ENCODE measurements at places on chromosomes 7 and 10. TPM values are rescaled to one million over a fixed set of nuclear protein-coding genes. Genes with fewer than 3 reads are reported as not detected.

DNA sequence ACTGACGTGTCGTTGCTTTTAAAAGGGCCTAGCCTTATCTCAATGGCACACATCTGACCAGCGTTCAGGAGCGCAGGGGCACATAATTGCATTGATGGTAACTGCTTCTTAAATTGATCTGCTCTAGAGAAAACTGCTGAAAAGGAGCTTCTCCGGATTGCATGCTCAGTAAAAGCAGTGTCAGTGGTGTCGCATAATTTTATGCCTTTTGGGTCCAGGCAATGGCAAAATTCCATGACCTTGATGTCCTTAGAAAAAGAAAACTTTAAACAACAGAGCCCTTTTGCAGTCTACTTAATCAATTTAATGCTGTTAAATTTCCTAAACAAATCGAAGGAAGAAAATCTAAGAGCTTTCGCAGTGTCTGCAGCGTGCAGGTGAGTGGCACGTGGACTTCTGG is 75.7 kb downstream of the PTPRE start:
- no peak overlapping the region for H3K27ac ChIP-seq
- H3K4me1 ChIP-seq = peaks cover 17% of the 10 kb centered on the region
- peaks cover 4% of the 10 kb centered on the region for H3K27me3 ChIP-seq
- no peaks in the 10 kb centered on the region for H3K36me3 ChIP-seq
- ATAC-seq = no peak

GRID2IP gene
- not detected for total RNA-seq

FAM237B gene
- not detected for total RNA-seq

OR2A1 gene
- total RNA-seq = not detected

CPED1 gene
- total RNA-seq = 62.1 TPM

WNT2 gene
- total RNA-seq = 1.3 TPM

TCAF2 gene
- total RNA-seq = 3.2 TPM

SYNPO2L gene
- total RNA-seq = not detected

RPEL1 gene
- not detected for total RNA-seq

DNA sequence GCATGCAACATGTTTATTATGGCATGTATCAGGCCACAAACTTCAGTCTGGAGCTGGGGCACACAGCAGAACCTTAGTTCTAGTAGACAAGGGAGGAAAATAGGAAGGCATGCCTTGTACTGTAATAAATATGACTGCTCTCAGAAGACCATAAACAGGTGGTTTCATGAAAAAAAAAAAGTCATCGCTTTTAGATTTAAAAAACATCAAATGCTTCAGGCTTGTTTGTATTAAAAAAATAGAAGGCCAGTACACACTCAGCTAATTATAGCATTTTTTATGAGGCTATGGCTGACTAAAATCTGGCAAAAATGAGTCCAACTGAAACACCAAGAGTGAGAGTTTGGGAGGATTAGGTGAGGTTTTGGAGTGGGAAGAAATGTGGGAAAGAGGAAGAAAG is 204.1 kb downstream of the JAZF1 start:
- H3K4me3 ChIP-seq = no peak overlapping the region
- no peaks in the 10 kb centered on the region for H3K27me3 ChIP-seq
- no peaks in the 10 kb centered on the region for H3K36me3 ChIP-seq
- H3K4me1 ChIP-seq = no peaks in the 10 kb centered on the region

GRM3 gene
- total RNA-seq = not detected

DNA sequence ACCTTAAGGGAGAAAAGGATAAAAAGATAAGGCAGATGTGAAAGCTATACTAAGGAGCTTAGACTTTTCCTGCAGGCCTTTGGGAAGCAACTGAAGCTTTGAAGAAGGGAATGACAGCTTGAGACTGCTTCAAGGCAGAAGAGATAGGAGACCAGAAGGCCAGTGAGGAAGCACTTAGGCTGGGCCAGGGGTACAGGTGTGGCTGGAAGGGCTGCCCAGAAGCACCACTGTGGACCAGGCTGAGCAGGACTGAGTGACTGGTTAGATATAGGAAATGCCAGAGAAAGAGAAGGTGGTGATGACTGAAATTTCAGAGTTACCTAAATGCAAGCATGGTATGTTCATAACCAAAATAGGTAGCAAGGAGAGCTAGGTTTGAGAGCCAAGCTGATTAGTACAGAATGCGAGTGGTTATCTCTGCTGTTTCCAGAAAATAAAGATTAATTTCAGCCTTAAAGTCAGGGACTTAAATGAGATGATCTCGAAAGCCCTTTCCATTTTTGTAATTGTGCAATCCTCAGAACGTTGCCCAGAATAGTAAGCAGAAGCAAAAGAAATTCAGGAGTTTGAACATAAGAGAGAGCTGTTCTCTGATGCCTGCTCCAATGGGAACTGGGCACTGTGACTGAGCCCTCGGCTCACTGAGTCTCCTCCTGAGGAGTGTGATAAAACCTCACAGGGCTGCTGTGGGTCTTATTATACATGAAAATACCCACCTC is 54.9 kb downstream of the MET start:
- no peaks in the 10 kb centered on the region for H3K36me3 ChIP-seq
- no peak overlapping the region for H3K27ac ChIP-seq
- no peaks in the 10 kb centered on the region for H3K27me3 ChIP-seq
- no peaks in the 10 kb centered on the region for H3K4me1 ChIP-seq
- no peak for ATAC-seq

CYP3A5 gene
- 0.47 TPM for total RNA-seq

ANKRD30A gene
- total RNA-seq = not detected

GRCh38 chr10:125102246-125102645 is 58.1 kb downstream of the CTBP2 start:
- no peak overlapping the region for H3K4me3 ChIP-seq
- no peak overlapping the region for H3K27ac ChIP-seq
- H3K27me3 ChIP-seq = no peaks in the 10 kb centered on the region
- no peaks in the 10 kb centered on the region for H3K36me3 ChIP-seq
- no peak for ATAC-seq

SEC23IP gene
- 51.3 TPM for total RNA-seq

DNA sequence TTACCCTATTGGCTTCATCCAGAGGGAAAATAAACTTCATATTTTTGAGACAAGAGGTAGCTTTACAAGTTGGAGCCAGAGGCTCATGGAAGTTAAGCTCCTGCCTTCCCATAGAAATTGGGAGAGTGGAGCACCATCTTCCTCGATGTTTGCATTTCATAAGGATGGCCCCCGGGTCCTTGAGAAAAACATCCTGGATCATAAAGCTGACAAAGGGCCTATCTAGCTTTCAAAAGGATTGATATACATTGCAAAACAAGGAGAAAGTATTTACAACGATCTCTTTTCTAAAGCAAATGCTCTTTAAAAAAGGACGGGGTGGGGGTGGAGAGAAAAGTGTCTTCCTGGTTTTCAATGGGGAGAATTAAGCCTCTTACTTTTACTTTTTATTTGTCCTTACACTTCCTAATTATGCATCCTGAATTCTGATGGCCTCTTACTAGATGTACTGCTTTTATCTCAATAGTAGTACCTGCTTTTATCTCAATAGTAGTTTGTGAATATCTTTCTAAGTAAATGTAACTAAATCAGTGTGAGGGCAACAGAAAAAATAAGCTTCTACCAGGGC is 65.6 kb downstream of the PTPRZ1 start:
- H3K4me1 ChIP-seq = no peaks in the 10 kb centered on the region
- ATAC-seq = no peak
- no peaks in the 10 kb centered on the region for H3K27me3 ChIP-seq
- H3K36me3 ChIP-seq = no peaks in the 10 kb centered on the region
- H3K4me3 ChIP-seq = no peak overlapping the region

GRCh38 chr10:128295003-128295402 is 168.8 kb upstream of the MKI67 start:
- ATAC-seq = no peak
- H3K4me3 ChIP-seq = no peak overlapping the region
- H3K4me1 ChIP-seq = no peaks in the 10 kb centered on the region
- peaks cover 32% of the 10 kb centered on the region for H3K27me3 ChIP-seq
